ENCODE measurements at places on chromosomes 3 and 15.

DNA sequence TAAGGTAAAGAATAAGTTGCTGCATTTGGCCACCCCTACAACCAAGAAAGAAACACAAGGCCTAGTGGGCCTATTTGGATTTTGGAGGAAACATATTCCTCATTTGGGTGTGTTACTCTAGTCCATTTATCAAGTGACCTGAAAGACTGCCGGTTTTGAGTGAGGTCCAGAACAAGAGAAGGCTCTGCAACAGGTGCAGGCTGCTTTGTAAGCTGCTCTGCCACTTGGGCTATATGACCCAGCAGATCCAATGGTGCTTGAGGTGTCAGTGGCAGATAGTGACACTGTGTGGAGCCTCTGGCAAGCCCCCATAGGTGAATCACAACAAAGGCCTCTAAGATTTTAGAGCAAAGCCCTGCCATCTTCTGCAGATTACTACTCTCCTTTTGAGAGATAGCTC, 491.3 kb downstream of the TAFA4 start:
- no peak for DNase-seq

- DNase-seq = no peak
These were observed 34.7 kb upstream of the CCDC174 start for GRCh38 chr3:14616606-14617507.

DNA sequence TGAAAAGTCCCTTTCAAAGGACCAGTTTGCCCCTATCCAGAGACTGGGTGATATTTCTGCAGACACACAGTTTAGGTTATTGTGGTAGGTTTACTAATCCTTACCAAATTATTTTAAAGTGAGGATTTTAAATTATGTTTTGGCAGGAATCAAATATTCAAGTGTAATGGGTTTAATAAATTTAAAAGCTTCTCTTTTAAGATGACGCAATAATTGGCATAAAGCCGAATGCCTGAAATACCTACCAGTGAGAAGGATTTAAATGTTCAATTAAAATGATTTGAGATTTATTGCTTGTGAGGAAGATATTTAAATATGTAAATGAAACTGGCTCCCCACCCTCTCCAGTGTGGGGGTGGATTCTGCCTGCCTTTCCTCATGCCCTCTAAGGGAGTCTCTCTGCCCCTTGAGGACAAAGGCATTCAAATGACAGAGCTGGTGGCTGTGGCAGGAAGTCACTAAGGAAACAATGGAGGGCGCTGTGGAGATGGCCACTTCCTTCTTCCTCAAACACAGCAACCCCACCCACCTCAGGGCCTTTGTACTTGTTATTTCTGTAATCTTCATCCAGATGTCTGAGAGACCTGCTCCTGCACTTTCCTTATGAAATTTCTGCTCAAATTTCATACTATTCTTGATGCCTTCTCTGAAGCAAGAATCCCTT, 131.7 kb downstream of the TNIK start:
- DNase-seq = no peak

DNA sequence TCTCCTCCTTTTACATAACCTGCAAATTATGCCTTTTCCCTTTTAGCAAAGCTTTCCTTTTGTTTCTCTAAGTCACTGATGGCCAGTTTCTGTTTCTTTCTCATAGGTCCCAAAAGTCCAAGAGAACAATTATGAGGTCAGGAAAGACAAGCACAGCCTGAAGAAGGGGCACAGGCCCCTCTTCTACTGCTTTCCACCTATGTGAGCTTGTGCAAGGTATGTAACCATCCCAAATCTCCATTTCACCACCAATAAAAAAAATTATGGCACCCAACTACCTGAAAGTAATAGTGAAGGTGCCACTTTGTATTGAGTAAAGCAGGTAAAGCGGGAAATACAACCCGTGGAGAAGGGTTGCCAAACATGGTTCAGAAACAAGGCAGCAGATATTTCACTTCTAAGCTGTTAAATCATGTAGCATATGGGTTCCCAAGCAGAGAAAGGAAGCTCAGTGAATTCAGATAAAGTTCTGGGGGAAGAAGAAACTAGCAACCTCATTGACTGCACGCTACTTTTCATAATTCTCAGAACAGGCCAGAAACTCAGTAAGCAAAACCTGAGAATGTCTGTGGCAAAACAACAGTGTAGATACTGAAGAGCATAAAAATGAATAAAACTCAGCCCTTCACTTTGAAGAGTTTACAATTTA, 4.2 kb downstream of the PLOD2 start:
- DNase-seq = no peak

- no peak for DNase-seq
These were observed 19.1 kb upstream of the APEH start for GRCh38 chr3:49654955-49655556.

DNA sequence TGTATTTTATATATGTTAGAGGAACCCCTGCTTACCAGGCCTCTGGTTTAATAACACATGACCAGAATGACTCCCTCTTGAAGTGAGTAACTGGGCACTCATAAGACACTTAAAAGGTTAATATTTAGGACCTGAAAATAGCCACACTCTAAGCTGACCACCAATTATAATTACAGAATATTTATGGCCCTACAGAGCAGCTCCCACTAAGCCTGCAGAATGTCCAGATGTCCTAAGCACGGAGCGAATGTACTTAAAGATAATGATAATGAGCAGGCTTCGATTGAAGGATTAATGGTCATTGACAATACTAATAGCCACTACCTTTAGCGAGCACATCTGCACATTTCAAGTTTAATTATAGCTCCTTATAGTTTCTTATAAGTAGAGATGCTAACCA, 22.8 kb upstream of the KCTD6 start:
- no peak for DNase-seq

- DNase-seq = no peak
These were observed 102.9 kb downstream of the FNDC3B start for GRCh38 chr3:172142051-172142863.

GRCh38 chr3:184241447-184242296, 7.1 kb downstream of the ALG3 start:
- no peak for DNase-seq

DNA sequence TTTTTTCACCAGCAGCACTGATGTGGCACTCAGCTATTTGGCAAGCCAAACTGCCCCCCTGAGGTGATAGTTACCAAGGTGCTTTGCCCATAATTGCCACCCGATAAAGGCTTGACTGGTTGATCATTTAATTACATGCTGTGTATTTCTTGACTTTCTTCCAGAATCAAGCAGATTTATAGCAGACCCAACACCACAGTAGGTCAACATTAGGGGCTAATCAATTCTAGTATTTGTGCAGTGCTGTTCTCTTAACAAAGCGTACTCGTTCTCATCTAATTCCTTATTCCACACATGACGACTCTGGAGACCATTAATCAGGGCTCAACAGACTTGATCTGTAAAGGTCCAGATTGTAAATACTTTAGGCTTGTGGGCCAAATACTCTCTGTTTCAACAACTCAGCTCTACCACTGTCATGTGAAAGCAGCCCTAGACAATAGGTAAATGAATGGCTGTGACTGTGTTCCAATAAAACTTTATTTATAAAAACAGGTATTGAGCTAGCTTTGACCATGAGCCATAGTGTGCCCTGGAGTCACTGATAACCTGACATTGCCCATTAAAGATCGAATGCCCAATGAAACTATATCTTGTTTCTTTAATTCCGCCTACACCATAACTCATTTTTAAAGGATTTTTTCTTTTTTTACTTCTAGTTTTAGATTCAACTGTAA, 119.1 kb upstream of the TMC3 start:
- DNase-seq = no peak

GRCh38 chr15:60390871-60391501, 6.8 kb downstream of the ANXA2 start:
- DNase-seq = peak; percentile 70

DNA sequence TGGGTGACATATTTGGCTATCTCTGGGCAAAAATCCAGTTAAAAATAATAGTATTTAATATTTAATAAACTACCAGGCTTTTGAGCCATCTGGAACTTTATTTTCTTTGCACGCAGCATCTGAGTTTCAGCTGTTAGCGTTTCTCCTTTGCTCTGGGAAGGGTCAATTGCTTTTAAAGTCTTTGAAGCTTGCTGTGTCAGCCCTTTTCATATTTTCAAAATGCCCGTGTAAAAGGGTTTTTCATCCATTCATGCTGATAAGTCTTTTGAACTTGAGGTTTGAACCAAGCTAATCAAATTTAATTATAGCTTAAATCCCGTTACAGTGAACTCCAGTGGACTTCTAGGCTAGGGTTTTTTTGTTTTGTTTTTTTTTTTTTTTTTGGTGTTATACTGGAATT, 79.1 kb downstream of the SLC25A26 start:
- no peak for DNase-seq

DNA sequence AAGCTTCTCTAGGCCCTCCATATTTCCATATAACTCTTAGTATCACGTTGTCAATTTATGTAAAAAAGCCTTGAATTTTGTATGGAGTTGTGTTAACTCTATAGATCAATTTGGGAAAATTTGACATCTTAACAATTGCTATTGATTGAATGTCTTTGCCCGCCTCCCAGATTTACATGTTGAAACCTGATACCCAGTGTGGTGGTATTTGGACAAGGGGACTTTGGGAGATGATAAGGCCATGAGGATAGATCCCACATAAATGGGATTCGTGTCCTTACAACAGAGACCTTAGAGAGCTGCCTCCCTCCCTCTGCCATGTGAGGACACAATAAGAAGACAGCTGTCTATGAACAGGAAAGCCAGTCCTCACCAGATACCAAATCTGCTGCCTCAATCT, 21.1 kb upstream of the TNK2 start:
- no peak for DNase-seq

GRCh38 chr15:46232471-46232870, 597.6 kb downstream of the SQOR start:
- no peak for DNase-seq

DNA sequence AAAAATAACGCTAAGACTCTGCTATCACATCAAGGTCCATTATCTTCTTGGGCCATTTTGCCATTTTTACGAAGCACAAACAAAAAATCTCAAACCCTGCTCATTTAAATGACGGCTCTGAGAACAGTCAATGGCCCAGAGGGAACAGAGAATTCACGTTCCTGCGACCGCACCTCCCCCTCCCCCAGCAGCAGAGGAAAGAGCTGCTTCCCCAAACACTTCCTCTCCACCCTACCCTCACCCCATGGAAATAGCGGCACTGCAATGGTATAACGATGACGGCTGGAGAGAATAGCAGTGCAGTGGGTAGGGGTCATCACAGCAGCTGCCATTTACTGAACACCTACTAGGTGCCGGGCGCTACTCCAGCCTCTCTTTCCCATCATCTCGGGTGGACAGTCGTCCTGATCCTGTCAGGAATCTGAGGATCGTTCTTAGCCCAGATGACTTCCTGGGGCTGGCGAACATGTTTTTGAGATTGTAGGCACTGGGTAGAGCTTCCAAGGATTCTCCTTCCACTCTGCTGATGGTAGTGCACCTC, 113.3 kb downstream of the IQSEC1 start:
- no peak for DNase-seq

GRCh38 chr3:105032541-105032940, 334.2 kb upstream of the ALCAM start:
- no peak for DNase-seq
